ENCODE measurements at places on chromosomes 3 and 15. TPM values are rescaled to one million over a fixed set of nuclear protein-coding genes. Genes with fewer than 3 reads are reported as not detected.

The ZNF80 gene
- total RNA-seq, result not detected

The FEZF2 gene
- not detected for total RNA-seq

The GOLGA8G gene
- total RNA-seq, result not detected

The CLEC3B gene
- not detected for total RNA-seq

The NAA80 gene
- 7.3 TPM for total RNA-seq

The CPNE9 gene
- 0.17 TPM for total RNA-seq

The LEKR1 gene
- 0.73 TPM for total RNA-seq

The GABRR3 gene
- not detected for total RNA-seq

The SMCO1 gene
- not detected for total RNA-seq

The SEMA5B gene
- total RNA-seq, result 0.33 TPM

The DENND6A gene
- 6.1 TPM for total RNA-seq

The WDR5B gene
- total RNA-seq, result 3.5 TPM

The IQCF5 gene
- total RNA-seq, result not detected

The NUSAP1 gene
- 74.9 TPM for total RNA-seq

The CX3CR1 gene
- not detected for total RNA-seq

The CCR2 gene
- total RNA-seq, result not detected

The CCR9 gene
- not detected for total RNA-seq

The EBLN2 gene
- 0.44 TPM for total RNA-seq

The SEMA7A gene
- 1.7 TPM for total RNA-seq

The SI gene
- not detected for total RNA-seq
